A172 (cell line): ENCODE measurements at places on chromosomes 1 and 21. TPM values are rescaled to one million over a fixed set of nuclear protein-coding genes. Genes with fewer than 3 reads are reported as not detected.

GRCh38 chr1:223820515-223820858 lies 25.3 kb downstream of the TP53BP2 start:
- no peak for DNase-seq

DNA sequence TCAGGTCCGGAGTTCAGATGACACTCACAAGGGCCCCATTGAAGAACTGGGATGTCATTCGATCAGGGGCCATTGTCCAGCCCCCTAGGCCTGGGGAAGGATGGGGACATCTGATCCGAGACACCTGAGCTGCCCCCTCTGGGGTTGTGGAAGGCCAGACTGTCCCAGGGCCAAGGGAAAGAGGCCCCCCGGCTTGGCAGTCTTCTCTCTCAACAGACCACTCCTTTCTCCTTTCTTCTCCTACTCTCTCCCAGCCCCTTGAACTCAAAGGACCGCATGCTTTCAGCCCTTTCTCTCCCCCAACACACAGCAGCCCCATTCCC lies 1.1 kb downstream of the S100A1 start:
- no peak for DNase-seq

The NMNAT2 gene
- total RNA-seq: 3.0 and 3.1 TPM in 2 replicates

DNA sequence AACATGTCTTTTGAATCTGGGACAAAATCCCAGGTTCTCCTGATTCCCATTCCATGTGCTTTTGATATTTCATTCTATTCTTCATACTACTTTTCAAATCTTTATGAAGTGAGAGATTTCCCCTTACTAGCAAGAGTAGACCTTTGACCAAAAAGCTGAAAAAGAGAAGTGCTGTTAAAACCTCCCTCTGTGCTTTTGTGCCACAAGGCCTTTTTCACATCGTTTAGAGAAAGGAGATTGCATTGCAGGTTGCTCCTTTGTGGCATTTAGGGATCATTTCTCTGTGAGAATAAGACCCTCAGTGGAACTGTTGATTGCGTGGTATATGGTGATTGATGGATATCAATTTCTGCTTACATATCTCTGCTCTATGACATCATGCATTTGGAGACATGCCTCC lies 148.8 kb downstream of the TGFB2 start:
- no peak for DNase-seq

The FMO1 gene
- total RNA-seq: not detected in 2 replicates

DNA sequence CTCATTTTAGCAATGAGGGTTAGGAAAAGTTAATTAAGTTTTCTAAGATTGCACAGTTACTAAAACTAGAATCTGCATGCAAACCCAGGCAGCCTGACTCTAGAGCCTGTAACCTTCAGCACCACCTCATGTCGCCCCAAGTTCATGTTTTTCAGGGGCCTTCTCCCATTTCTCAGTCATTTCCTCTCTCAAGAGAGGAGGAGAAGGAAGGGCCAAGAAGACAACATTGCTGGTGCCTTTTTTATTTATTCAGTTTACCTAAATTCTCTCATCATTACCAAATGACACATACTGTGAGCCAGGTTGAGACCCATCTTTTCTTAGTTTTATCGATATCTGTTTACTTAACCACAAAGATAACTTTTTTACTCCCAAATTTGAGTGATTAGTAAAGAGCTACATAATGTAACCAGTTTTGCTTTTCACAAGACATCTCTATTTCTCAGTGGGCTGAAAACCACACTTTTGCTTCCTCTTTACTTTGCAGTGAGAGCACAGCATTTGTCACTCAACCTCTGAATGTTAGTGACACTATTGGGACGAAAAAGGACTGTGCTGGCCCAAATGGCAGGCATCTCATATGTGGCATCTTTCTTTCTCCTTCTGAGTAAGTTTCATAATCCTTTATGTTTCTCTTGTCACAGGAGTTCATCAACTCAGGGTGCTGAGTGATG lies at the start of gene CD101:
TSS of gene CD101 (plus strand) at position 507 of the 674 bp plus-strand sequence. CDS start at position 565, 58 bp downstream.
- DNase-seq: no peak

DNA sequence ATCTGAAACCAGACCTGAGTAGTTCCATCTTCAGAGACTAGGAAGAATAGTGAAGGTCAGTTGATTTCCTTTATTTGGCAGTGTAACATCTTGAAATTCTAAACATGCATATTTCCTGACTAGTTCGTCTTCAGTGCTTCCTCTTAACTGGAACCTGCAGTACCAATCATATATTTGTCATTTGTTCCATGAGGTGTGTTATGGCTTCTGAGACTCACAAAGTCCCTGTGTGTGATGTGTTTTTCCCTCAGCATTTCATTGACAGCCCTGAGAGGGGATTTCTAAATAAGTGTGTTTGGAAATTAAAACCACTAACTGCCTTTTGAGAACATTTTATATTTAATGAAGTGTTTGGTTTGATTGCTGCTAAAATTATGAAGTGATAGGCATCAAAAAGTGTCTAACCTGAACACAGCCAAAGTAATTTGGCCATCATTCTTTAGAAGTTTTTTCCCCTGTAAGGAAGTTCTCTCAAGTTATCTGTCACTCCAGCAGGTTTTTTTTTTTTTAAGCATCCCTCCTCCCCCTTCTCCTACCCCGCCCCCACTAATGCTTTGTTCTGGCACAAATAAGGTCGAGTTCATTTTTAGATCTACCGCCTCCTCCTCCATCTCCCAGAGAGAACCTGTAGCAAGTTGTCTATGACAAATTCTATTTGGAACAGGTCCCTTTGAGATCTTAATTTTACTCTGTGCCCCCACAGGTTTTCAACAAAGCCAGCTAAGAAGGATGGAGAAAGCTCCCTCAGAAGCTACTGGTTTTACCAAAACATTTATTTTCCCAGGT lies 61.4 kb downstream of the TMEM200B start:
- no peak for DNase-seq

The TRIM67 gene
- total RNA-seq: 0.02 and 0.05 TPM in 2 replicates

The EPHA2 gene
- total RNA-seq: 54.3 and 78.1 TPM in 2 replicates

The MRPL24 gene
- 133 and 138 TPM in 2 replicates for total RNA-seq

The TNFRSF8 gene
- total RNA-seq: 0.38 TPM in 1 of 2 replicates, not detected in the other

GRCh38 chr1:160883581-160884513 lies 1.1 kb downstream of the ITLN1 start:
- no peak for DNase-seq

The AXDND1 gene
- 0.65 TPM in 1 of 2 replicates, not detected in the other for total RNA-seq

- DNase-seq: peak; percentile 70
These were observed at the start of gene RGS5 for GRCh38 chr1:163202833-163203451. Gene RGS5 (minus strand): TSS chr1:163202916. CDS start chr1:163202835, 81 bp downstream.

DNA sequence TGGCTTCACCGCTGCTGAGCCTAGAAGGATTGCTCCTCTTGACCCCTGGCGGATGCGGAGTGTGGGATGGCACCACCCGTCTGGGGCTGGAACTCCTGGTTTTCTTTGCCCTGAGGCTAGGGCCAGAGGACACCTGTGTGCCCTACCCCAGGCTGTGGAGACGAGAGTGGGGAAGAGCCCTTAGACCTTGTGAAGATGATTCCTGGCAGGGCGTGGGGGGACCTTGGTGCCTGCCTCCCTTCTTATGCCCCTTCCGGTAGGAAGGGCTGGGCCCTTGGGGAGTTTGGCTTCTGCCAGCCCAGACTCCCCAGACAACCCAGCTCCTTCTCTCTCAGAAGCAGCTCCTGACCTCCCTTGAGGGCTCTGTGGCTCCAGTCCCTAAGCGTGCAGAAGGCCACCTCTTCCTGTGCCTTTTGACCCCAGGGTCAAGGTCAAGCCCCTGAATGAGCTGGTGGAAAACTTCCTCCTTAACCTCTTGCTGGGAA lies 891 bp downstream of the RPS6KA1 start:
- DNase-seq: no peak

DNA sequence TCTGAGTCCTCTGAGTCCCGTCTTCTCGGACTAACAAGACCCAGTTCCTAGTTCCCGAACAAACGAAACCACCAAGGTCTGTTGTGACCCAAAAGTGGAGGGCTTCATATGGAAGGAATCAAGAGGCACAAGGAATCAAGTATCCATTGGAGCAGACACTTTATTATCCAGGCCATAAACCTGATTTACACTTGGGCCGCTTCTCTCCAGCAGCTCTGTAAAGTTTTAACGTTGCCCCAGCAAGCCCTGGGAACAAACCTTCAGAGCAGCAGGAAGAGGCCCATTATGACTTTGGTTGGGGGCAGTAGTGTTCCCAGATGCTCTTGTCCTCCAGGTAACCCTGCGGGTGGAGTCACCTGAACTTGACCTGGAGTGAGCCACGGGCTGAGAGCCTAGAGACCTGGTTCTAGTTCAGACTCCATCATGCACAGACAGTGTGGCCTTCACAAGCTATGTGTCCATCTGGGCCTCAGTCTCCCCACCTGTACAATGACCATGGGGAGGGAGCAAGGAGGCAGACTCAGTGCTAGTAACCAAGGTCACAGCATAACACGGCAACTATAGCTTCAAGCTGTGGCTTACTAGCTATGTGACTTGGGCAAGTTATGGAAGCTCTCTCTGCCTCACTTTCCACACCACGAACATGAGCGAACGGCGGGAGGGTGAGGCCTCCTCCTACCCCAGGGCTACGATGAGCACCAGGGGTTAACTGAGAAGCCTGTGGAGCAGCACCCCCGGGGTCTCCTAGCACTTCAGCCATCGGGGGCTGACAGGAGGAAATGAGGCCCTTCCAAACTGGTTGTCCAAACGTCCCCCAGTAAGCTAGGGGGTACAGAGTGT lies 95.7 kb downstream of the GLIS1 start:
- DNase-seq: no peak

The POFUT2 gene
- 31.0 and 31.9 TPM in 2 replicates for total RNA-seq

The ANGPTL3 gene
- not detected in 2 replicates for total RNA-seq

The PDPN gene
- not detected in 2 replicates for total RNA-seq

- DNase-seq: no peak
These were observed 50.9 kb upstream of the AK4 start for GRCh38 chr1:65097076-65097475.

DNA sequence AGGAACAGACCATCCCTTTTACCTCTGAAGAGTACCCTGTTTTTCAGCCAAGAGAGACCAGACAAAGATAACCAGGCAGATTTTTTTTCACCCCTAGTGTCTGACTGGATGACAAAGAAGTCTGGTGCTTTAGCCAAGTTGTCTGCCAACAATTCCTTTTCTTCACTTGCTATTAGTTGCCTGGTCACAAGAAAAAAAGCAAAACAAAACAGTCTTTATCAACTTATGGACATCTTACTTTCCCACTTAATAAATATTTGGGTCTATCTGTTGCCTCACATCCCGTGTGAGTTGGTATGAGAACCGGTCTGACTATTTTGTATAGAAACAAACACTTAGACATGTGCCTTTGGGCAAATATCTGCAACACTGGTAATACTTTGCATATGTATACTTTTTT lies 662.9 kb downstream of the PLPP3 start:
- no peak for DNase-seq

GRCh38 chr1:16224472-16224871 lies 12.0 kb upstream of the ARHGEF19 start:
- no peak for DNase-seq

DNA sequence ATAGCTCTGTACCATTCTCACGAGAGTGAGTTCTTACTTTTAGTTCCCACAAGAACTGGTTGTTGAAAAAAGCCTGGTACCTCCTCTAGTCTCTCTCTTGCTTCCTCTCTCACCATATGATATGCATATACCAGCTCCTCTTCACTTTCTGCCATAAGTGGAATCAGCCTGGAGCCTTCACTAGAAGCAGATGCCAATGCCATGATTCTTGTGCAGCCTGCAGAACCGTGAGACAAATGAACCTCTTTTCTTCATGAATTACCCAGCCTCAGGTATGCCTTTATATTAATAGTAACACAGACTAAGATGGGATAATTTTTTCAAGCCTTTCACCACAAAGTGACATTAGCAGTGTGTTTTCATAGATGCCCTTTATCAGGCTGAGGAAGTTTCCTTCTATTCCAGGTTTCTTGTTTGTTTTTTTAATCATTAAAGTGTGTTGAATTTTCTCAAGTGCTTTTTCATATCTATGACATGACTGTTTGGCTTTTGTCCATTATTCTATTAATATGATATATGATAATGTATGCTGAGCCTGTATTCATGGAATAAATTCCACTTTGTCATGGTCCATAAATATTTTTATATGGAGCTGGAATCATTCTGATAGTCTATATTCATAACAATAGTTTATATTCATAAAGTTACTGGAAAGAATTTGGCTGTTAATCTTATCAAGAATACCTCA lies 40.7 kb upstream of the C1orf185 start:
- no peak for DNase-seq

The DIO1 gene
- total RNA-seq: not detected in 2 replicates

- DNase-seq: no peak
These were observed 21.7 kb downstream of the ZBTB8B start for GRCh38 chr1:32486463-32487113.

GRCh38 chr21:37532868-37533780 lies 166.6 kb downstream of the DYRK1A start:
- peak; percentile 79 for DNase-seq

The AMY1A gene
- not detected in 2 replicates for total RNA-seq

DNA sequence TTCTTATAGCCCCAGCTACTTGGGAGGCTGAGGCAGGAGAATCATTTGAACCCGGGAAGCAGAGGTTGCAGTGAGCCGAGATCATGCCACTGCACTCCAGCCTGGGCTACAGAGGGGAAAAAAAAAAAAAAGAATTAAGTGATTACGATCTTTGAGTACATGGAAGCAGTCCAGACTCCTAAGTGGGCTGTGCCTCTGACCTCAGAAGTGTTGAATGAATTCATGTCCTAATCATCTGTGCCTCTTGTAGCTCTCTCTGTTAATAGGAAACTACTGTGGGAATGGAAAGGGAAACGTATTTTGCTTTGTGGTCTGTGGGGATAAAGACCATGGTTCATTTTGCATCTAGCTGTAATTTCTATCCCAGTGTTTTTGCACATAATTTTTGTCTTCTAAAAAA lies 8.4 kb upstream of the IVNS1ABP start:
- no peak for DNase-seq

DNA sequence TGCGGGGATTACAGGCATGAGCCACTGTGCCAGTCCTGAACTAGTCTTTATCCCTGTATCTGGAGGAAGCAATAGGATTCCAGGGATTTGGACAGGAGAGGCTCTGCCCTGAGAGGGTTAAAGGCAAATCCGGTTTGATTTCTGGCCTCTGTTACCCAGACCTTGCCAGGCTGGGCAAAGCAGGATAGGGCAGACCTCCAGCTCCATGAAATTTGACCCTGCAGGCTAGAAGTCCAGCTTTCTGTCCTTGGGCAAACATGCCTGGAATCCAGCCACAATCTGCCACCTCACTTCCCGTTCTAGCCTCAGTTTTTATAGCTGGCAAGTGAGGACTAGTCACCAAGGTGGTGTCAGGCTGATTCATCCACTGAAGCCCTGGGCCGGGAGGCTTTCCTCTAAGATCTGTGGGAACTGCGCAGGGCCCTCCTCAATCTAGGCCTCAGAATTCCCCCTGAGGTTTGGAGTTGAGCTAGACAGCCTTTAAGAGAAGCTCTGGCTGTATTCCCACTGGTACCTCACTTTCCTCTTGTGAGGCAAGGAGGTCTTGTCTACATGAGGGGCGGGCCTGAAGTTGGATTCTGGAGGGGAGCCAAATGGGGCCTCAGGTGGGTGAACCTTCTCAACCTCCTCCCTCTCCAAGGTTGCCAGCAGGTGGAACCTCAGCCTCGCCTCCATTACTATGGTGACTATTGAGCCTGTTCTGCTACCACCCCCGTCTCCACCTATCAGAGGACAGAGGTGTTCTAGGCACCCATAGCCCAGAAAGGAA lies 7.0 kb upstream of the P3R3URF start:
- DNase-seq: peak; percentile 99

The APOBEC4 gene
- total RNA-seq: not detected in 2 replicates

The DDR2 gene
- total RNA-seq: 73.0 and 84.2 TPM in 2 replicates

- no peak for DNase-seq
These were observed 200.0 kb downstream of the NFIA start for GRCh38 chr1:61282387-61282786.
